Right ventricle myocardium superior (tissue), 1 donor: ENCODE measurements at places on chromosomes 2 and 18.

DNA sequence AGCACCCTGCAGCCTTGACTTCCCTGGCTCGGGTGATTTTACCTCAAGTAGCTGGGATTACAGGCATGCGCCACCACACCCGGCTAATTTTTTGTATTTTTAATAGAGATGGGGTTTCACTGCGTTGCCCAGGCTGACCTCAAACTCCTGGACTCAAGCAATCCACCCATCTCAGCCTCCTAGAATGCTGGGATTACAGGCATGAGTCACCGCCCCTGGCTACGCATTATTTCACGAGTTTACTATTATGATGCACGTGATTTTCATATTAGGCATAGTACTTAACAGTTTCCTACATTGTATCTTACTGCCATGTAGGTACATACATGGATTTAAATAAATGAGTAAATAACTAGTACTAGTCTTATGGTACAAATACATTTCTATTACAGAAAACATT lies 4.4 kb downstream of the DYNC2LI1 start:
- no peak for DNase-seq

DNA sequence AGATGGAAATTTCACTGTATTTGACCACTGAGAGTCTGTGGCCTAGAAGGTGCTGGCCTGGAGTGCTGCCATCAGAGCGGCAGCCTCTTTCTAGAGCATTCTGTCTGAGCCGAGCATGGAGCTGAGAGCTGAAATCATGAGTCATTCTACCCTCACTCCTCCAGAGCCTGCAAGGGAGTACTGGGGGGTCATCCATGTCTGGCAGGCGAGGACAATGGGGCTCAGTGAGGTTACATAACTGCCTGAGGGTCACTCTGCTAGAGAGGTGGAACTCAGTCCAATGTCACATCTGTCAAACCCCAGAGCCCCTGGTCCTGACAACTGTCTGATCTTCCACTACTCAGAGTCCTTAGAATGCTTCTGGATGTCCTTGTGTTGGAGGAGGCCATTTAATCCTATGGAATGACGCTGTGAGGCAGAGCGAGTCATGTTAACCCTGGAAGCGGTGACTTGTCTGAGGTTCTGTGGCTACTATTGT lies 65.3 kb downstream of the HAUS1 start:
- DNase-seq: no peak

- DNase-seq: no peak
These were observed 358 bp downstream of the USP37 start for GRCh38 chr2:218567797-218568189.

DNA sequence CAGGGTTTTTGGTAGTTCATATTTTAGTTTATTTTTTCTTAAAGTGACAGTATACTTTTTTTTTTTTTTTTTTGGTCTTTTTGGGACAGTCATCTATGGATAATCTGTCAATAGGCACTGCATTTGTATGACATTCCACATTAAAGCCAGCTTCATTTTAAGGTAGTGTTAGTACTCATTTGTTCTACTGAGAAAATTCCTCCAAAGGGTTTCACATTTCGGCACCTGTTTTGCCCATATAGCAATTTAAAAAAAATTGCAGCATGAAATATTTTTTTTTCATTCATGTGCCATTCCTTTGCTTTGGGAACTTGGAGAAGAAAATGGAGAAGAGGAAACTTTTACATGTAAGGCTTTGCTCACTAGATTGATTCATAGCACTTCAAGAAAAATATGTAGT lies 276.3 kb upstream of the TCF4 start:
- DNase-seq: no peak

DNA sequence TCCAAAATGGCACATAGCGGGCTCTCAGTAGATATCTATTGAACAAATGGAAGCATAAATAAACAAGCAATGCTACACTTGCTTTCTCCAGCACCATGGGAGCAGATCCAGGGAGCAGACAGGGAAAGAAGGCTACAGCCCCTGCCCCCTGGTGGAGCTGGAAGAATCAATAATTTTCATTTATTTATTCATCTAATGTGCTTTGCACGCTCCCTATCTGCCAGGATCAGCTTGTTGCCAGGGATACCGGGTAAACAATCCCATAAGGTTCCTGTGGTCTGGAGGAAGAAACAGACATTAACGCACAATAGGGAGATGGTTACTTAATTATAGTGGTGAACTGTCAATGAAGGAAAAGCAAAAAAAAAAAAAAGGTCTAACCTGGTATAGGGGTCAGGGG lies 40.1 kb upstream of the CLASP1 start:
- no peak for DNase-seq

GRCh38 chr2:204425821-204426220 lies 119.5 kb upstream of the PARD3B start:
- no peak for DNase-seq

DNA sequence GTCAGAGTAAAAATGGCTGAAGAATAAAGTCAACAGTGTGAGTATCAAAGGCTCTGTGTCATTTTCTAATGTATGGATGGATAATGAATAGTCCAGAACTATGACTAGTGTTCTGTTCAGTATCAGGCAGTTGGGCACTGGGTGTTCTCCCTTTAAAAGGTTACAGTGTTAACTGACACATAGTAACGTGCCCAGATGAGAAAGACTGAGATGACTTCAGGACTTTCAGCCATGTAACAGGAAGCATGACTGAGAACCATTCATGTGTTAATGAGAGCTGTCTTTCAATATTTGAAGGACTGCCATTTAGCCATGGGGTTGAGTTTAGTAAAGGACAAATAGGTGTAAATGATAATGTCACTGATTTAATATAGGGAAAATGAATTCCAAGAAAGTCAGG lies 187.1 kb downstream of the GULP1 start:
- no peak for DNase-seq

- DNase-seq: no peak
These were observed 24.9 kb upstream of the CD8A start for GRCh38 chr2:86815611-86816010.

GRCh38 chr18:30679285-30679930 lies 363.1 kb downstream of the DSC3 start:
- DNase-seq: no peak
